ENCODE measurements at places on chromosomes 1 and 21.
A peak's percentile ranks its signal among the peaks of the same experiment; 100 is the strongest.

- DNase-seq: no peak
These were observed 152.8 kb downstream of the PPP1R12B start for GRCh38 chr1:202501281-202501680.

DNA sequence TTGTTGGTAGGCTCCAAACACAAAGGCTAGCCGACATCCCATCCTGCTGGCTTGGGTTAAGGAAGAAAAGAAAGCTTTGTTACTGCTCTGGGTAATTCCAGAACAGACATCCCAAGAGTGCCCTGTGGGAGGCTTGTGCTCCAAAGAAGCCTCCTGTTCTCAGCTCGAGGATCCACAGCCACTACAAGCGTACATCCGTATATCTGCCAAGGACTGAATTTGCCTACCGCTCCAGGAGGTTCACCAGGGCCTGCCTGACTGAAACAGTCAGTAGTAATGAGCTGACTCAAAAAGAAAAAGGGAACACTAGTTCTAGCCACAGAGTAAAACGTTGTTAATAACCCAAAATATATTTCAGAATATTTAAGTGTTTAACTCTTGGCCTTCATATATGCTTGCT lies 24.8 kb upstream of the MUTYH start:
- DNase-seq: no peak

GRCh38 chr1:112712191-112712590 lies 2.9 kb downstream of the PPM1J start:
- no peak for DNase-seq

GRCh38 chr1:113858418-113858817 lies 13.1 kb downstream of the PTPN22 start:
- no peak for DNase-seq

- peak; percentile 54 for DNase-seq
These were observed at the start of gene PRRX1 for GRCh38 chr1:170664093-170664827. Gene PRRX1, plus strand, starts transcription at chr1:170664131. Its CDS starts 88 bp downstream, at chr1:170664219.

DNA sequence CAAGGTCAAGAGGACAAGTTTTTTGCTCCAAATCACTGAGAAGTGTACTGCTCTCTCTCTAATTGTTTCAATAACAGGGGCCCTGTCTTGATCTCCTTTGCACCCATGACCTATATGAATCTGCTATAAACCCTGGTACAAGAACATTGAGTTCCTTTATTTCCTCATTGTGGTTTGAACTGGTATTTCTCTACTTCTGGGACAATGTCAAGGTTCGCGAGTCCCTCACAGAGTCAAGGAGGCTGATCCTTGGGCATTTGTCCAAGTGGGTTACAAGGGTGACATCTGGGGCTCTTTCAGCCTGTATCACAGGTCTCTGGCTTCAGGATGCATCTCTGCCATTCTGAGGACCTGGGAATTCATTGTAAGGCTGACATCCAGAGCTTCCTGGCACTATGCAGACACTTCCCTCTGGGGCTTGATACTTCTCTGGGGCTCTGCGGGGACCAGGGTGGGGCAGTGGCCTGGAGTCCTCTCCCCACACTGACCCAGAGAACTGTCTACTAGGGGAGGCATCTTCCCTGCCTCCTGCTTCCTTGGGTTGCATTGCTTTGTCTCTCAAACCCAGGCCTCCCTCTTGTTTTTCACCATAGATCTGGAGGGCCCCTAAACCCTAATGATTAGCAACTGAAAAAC lies 22.5 kb upstream of the ZNF648 start:
- no peak for DNase-seq

DNA sequence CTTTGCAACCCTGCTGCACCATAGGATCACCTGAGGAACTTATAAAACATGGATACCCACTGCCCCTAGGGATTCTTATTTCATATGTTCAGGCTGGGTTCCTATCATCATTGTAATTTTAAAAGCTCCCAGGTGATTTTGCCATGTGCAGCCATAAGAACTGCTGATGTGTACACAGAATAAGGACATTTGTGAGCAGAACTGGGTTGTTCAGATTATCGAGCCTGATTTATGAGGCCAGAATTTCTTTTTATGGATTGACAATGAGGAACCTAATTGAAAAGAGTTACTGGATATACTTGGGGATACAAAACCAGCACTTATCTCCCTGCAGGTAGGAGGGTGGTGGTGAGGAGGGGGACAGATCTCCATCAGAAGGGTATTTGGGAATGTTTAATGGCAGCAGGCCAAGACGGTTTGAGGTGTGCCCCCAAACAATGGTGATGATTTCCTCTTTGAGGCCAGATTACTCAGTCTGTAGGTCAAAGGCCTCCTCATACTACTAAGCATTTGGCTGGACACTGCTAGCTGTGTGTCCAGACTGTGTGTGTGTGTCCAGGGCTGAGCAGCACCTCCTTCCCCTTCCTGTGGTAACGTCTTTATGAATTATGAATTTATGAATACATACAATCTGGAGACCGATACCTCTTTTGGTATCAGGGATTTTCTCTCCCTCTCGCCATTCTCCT lies 18.9 kb downstream of the NOS1AP start:
- no peak for DNase-seq

DNA sequence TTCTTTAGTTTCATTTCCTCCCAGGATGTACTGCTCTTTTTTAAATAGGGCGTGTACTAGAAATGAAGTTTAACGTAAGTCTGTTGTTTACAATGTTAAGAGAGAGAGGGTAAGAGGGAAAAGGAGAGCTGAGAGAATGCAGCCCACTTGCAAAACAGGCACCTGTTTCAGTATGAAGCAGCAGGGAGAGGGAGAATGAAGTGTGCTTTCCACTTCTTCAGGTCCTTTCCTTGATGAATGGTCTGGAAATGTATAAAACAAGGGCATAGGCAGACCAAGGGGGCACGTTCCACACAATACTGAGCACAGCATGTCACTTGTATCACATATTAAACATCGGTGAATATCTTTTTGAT lies 2.0 kb downstream of the KCNA3 start:
- no peak for DNase-seq

- no peak for DNase-seq
These were observed 11.6 kb upstream of the PTPN7 start for GRCh38 chr1:202172015-202172355.

- no peak for DNase-seq
These were observed 149.2 kb downstream of the PPIAL4G start for GRCh38 chr1:148333875-148334338.

DNA sequence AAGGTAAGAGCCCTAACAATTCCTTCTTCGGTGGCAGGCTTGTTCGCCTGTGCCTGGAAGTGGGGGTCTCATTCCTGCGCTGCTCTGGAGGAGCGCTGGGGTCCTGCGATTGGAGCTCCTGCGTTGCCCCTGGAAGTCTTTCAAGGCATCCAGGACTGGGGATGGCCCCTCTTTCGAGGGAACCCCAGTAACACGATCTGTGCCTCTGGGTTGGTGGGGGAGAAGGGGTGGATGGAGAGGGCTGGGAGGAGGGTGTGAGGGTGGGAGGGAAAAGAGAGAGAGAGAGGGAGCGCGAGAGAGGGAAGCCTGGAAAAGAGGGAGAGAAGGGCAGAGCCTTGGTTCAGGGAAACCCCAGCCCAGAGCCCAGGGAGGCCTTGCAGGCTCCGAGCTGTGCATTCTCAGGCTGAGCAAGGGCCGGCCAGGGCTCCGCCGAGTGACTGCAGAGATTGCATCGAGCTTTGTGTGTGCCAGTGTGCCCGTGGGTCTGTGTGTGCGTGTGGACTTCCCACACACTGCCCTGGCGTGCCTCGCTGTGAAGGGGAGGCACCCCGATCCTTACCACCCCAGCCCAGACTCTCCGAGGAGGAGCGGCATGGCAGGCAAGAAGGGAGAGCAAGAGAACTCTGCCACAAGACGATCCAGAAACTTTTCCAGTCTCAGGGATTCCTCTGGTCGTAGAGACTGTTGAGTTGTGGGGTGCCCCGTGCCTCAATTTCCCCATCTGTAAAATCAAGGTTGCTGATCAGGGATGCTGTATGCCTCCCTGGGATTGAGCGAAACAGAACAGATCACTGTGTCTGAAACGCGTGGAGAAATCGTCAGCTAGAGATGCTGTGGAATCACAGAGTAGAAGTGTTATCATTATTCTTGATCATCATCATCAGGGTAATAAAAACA lies 619 bp downstream of the BCL9 start:
- DNase-seq: peak; percentile 64

DNA sequence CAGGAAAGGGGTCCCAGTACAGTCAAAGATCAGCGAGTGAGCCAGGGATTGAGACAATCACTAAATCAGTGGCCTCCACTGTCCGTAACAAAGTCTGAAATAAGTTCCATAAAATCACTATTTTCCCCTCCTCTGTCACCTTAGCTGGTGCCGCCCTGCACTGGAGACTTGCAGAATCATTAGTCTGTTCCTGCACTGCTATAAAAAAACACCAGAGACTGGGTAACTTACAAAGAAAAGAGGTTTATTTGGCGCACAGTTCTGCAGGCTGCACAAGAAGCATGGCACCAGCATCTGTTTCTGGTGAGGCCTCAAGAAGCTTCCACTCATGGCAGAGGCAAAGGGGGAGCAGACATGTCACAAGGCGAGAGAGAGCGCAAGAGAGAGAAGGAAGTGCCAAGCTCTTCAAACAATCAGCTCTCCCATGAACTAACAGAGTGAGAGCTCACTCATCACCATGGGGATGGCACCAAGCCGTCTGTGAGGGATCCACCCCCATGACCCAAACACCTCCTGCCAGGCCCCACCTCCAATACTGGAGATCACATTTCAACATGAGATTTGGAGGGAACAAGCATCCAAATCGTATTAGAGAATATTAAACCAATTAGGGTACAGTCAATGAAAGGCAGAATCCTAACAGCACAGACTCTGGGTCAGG lies 129.8 kb upstream of the TIAM1 start:
- no peak for DNase-seq

DNA sequence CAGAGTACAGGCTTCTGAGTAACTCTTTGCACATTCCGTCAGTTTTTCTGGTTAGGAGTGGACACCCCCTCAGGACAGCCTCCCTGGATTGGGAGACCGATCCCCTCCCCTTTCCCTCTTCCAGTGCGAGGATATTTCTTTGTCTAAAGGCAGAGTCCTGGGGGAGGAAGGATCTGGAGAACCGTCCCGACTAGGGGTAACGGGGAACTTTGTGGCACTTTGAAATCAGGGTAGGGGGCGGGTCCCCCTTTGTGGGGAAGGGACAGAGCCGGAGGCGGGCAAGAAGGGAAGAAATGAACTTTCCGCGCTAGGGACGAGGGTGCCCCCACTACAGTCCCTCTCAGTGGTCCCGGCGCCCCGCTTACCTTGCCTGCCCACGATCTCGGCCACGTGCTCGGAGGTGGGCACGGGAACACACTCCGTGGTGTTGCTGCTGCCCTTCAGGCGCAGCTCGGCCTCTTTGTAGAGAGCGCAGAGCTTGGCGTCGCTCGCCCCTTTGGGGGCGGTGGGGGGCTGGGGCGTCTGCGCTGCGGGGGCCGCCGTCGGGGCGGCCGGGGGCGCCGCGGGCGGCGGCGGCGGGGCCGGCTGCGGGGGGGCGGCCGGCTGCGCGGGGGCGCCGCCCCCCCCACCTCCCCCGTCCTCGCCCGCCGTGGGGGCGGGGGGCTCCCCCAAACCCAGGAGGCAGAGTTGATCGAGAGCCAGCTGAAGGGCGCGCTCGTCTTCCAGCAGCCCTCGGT lies 917 bp downstream of the MEX3A start:
- no peak for DNase-seq

DNA sequence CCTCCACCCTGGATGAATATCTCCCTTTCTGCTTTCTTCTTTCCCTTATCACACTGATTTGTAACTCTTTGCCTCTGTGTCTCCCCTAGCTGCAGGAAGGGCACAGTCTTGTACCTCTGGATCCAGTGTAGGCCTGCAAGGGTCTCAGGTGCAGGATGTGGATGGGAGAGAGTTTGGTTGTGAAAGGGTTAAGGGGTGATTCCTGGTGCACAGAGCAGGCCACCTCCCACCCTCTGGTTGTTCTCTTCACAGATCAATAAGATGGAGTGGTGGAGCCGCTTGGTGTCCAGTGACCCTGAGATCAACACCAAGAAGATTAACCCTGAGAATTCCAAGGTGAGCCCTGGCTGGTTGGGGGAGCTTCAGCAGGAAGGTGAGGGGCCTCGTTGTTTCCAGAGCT lies 15.1 kb downstream of the KDF1 start:
- no peak for DNase-seq

- DNase-seq: peak; percentile 70
These were observed 36.6 kb downstream of the RABIF start for GRCh38 chr1:202852163-202852904.

DNA sequence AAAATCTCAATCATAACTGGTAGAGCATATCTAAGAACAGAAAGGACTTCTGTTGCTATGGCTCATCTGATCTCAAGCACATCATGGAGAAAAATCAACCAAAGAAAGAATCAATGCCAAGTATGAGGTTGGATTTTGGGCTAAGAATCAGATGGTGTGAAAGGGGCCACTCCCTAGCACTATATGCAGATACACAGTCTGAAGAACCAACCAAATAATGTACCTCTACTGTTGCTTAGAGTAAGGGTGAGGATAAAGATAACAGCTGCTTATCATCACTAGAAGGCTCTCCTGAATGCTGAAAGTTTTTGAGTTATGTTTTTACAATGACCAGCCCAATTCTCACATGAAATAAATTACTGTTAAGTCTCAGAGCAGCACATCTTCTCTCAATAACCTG lies 35.6 kb downstream of the ST7L start:
- no peak for DNase-seq

DNA sequence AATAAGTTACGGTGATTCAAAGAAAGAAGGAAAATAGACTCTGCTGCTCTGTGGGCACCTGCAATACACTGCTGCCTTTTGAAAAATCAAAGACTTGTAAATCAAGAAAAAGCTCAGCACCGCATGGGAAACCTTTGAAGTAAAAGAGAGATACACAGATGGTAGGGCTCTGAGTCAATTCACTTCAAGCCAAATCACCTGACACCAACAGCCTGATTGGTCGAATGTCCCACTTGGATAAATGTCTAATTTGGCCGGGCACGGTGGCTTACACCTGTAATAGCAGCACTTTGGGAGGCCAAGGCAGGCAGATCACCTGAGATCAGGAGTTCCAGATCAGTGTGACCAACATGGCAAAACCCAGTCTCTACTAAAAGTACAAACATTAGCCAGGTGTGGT lies 19.2 kb upstream of the RCAN3 start:
- DNase-seq: no peak

- DNase-seq: no peak
These were observed 8.8 kb downstream of the AK5 start for GRCh38 chr1:77290576-77290975.

GRCh38 chr1:201213106-201213770 lies 22.6 kb downstream of the IGFN1 start:
- DNase-seq: no peak

GRCh38 chr1:199685369-199685768 lies 342.1 kb upstream of the NR5A2 start:
- DNase-seq: no peak
